ENCODE measurements at places on chromosomes 11 and 22.

DNA sequence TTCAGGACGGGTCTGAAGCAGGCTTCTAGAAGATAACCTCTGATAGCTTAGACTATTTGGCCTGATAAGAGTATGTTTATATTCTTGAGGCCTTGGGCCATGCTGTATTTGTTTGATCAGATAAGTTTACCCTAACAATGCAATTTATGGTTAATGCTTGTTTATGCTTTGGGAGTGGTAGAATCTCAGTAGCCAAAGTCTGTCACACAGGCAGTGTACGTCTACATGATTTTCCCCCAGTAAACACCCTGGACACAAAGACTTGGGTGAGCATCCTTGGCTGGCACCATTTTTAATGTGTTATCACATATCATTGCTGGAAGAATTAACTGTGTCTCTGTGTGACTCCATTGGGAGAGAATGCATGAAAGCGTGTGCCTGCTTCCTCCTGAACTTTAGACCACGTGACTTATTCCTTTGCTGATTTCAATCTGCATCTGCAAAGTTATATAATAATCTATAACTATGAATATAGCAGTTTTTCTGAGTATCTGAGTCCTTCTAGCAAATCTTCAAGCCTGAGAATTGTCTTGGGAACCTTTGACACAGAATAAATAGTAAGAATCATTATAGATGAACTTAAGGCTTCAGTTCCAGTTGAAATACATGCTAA is 172.4 kb downstream of the CASP12 start:
- no peak for DNase-seq

- no peak for DNase-seq
Measured at GRCh38 chr11:111639226-111639925, 37.1 kb downstream of the SIK2 start.

DNA sequence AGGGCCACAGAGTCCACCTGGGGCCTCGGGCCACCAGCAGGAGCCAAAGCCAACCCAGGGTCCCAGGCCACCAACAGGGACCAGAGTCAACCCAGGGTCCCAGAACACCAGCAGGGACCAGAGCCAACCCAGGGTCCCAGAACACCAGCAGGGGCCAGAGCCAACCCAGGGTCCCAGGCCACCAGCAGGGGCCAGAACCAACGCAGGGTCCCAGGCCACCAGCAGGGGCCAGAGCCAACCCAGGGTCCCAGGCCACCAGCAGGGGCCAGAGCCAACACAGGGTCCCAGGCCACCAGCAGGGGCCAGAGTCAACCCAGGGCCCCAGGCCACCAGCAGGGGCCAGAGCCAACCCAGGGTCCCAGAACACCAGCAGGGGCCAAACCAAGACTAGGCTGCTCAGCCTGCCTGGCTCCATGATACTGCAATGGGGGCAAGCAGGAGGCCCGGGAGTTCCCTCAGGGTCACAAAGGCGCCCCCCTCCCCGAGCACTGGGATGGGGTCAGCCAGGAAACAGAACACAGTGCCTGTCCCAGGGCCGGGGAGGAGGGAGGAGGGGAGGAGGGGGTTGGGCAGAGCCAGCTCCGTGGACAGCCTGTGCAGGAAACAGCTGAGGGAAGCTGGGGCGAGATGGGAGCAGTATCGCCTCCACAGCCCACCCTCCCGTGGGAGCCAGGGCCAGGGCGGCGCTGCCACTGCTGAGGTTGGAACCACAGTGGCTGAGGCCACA is 62.0 kb upstream of the PRR5 start:
- no peak for DNase-seq

GRCh38 chr11:27626269-27626937 is 73.9 kb downstream of the BDNF start:
- DNase-seq, result no peak
